Stimulated activated CD4-positive, alpha-beta T cell treated with anti-CD3 and anti-CD28 coated beads, Interleukin-1b, Interleukin-23, amount 100 ng/mL, for 1 hour (primary cell): ENCODE measurements at places on chromosomes 3 and 15.

GRCh38 chr3:45166321-45166879, 20.2 kb upstream of the CDCP1 start:
- no peak for DNase-seq

DNA sequence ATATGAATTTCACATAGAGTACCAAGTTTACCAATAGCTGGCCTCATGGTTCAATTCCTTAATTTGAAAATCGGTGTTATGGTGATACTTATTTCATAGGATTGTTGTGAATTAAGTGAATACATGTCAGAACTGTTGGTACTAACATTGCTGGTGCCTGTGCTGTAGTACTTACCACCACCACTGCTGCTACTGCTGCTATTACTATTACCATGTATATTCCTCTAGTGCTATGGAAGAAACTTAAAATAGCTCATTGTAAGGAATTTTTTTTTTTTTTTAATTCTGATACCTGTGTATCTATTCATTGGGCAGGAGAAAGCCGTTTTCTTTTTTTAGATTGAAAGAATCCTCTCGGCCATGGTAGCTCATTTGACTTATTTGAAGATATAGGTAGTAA, 3.6 kb downstream of the FYTTD1 start:
- no peak for DNase-seq

DNA sequence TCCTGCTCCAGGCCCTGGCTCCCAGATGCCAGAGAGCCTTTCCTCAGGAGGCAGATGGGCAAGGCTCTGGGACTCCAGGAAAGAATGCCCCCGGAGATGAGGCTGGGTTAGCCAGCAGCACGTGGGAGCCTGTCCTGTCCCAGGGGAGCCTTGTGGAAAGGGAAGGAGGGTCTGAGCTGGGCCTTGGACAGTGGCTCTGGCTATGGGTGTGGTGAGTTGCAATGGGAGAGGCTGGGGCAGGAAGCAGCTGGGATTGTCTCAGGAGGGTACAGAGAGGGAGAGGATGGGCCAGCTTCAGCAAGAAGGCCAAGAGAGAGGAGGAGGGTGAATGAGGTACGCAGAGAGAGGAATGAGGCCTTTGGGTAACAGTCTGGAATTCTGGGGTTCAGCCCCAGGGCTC, 17.4 kb upstream of the CACNA2D2 start:
- no peak for DNase-seq

DNA sequence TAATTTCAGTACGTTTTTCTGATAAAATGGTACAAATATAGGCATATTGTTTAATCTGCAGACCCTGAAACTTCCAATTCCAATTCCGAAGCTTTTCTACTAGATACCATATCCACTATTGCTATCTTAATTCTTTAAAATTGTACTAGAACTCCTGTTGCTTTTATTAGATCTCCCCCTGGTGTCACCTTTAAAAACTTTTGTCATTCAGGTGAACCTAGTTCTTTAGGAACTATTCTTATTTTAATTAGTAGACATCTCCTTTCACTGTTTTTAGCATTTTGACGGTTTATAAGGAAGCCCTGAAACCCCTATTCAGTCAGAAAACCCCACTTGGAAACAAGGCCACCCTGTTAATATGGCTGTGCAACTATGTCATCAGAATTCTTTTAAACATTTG, 22.3 kb downstream of the C2CD4B start:
- no peak for DNase-seq

- no peak for DNase-seq
Measured at GRCh38 chr3:143266511-143266910, 146.9 kb downstream of the CHST2 start.

GRCh38 chr3:177196456-177197040, 734 bp downstream of the TBL1XR1 start:
- DNase-seq, result no peak

- DNase-seq, result no peak
Measured at GRCh38 chr3:131807822-131808221, 227.0 kb downstream of the CPNE4 start.

DNA sequence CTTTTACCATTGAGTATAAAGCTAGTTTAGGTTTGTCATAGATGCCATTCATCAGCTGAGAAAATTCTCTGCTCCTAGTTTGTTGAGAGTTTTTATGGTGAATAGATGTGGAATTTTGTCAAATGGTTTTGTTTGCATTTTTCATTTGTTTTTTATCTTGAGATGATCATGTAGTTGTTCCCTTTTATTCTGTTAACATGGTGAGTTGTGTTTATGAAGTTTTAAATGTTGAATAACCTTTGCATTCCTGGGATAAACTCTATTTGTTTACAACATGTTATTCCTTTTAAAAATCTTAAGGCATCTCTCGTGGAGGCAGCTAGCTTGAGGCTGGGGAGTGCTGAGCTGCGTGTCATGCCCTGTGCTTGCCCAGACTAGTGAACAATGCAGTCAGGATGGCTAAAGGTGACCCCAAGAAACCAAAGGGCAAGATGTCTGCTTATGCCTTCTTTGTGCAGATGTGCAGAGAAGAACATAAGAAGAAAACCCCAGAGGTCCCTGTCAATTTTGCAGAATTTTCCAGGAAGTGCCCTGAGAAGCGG, 48.5 kb downstream of the ANAPC13 start:
- DNase-seq, result no peak

- DNase-seq, result no peak
Measured at GRCh38 chr15:98717942-98718341, 69.6 kb downstream of the IGF1R start.

DNA sequence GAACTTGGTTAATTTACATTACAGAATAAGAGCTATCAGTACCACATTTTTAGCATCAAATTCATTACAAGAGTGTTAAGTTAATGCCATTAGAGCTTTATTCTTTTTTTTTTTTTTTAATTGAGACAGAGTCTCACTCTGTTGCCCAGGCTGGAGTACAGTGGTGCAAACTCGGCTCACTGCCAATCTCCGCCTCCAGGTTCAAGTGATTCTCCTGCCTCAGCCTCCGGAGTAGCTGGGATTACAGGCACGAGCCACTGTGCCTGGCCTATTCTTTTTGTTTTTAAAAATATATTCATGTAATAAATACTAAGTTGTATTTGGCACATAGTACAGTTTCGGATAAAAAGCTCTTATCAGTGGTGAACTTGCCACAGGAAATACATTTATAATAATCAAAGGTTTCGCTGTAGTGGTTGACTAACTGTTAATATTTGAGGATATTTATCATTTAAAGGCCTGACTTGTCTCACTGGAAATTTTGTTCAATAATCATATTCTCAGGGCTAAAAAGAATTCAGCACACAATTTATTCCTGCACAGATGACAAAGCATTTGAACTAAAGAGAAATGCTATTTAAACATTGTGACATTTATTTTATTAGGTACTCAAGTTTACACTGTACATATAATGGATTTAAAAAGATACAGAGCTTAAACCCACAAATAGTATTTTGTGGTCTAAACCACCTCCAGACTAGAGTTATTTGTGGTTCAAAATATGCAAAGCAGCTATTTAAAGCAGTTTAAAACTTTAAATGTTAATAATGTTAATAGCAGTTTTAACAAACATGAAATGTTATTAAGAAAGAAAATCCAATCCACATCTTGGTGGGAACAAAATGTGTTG, 6.1 kb upstream of the LEKR1 start:
- DNase-seq, result no peak

DNA sequence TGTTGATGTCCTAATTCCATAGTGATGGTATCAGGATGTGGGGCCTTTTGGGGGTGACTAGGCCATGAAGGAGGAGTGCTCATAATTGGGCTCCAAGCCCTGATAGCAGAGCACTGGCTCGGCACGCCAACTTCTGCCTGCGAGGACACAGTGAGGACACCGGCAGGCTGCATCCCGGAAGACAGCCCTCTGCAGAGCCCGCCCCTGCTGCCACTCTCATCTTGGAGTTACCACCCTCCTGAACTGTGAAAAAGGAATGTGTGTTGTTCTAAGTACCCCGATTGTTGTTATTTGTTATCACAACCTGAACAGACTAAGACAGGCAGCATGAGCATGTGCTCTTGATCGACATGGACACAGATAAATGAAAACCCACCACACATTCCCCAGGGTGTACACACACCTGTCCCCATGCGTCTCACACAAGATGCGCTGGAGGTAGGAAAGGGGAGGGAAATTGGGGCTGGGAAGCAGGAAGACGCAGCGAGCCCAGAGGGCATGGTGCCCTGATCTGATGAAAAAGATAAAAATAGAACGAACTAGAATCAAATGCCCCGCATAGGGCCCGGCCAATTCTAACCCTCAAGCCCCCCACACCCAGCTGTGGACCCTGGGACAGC, 40.1 kb downstream of the RPN1 start:
- DNase-seq, result no peak

- DNase-seq, result no peak
Measured at GRCh38 chr3:15501126-15501525, 20.4 kb downstream of the COLQ start.

- no peak for DNase-seq
Measured at GRCh38 chr15:38549222-38549621, 15.4 kb downstream of the RASGRP1 start.

GRCh38 chr15:62934236-62934971, 108.1 kb upstream of the TPM1 start:
- DNase-seq, result no peak

- no peak for DNase-seq
Measured at GRCh38 chr3:58429657-58430056, 4.0 kb downstream of the PDHB start.

- DNase-seq, result no peak
Measured at GRCh38 chr3:9781978-9782603, 10.2 kb downstream of the TADA3 start.

DNA sequence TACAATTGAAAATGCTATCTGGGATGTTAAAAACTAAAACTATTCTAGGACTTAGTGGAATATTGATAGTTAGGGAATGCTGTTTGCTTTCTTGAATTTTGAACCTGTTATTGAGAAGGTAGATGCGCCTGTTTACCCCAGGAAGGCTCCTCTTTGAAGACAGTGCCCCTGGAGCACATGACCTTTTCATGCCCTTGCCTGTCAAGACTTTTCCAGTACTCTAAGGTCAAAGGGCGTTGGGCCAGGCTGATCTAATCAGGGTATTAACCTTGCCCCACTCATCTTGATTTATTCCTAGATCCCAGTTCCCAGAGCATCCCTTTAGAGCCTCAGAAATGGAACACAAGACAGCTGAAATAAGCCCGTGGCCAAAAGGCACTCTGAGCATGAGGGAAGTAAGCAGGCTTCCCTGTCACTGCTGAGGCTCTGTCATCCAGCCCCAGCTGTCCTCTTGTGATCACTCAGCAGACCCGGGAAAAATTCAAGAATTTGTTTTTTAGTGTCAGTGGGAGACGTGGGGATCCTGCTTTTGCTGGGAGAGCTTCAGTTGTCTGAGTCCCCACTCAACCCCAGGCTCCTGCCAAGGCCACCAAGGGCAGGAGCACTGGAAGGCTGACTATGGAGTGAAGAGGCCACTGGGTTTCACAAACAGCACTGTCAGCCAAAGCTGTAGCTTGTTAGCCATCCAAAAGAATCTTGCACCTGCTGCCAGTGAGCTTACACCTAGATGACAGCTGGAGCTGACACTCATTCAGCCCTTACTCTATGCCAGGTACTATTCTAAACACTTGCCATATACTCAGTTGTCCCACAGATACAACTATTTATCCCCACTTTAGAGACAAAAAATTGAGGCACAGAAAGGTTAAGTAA, 169.0 kb downstream of the PGPEP1L start:
- DNase-seq, result no peak

DNA sequence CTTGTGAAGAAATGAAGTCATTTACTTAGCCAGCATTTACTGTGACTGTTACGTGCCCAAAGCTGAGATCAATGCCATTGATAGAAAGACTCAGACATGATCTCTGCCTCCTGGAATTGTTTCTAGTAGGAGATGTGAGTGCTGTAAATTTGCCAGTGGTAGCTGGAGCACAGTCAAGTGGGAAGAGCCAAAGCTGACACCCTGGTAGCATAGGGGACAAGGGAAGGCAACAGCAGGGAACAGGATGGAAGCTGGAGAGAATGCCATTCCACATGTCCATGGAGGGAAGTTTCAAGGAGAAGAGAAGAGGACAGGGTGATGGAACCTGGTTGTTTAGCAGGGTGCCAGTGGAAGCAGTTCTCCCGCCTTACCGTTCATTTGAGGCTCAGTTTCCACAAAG, 64.0 kb downstream of the TCAIM start:
- no peak for DNase-seq

DNA sequence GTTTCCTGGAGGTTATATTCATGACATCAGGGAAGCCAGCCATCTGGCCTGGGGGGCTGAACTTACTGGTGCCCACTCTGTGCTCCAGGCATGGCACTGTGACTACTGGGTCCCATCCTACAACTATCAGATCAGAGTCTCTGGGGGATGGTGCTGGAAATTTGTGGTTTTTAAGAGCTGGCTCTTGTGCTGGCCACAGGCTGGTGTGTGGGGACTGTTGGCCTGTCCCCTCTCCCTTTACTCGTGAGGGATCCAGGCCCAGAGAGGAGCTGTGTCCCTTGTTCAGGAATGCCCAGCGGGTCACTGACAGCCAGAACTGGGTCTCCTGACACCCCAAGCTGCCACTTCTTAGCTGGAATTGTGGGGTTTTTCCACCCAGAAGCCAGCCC, 44.5 kb upstream of the SEC22A start:
- no peak for DNase-seq

DNA sequence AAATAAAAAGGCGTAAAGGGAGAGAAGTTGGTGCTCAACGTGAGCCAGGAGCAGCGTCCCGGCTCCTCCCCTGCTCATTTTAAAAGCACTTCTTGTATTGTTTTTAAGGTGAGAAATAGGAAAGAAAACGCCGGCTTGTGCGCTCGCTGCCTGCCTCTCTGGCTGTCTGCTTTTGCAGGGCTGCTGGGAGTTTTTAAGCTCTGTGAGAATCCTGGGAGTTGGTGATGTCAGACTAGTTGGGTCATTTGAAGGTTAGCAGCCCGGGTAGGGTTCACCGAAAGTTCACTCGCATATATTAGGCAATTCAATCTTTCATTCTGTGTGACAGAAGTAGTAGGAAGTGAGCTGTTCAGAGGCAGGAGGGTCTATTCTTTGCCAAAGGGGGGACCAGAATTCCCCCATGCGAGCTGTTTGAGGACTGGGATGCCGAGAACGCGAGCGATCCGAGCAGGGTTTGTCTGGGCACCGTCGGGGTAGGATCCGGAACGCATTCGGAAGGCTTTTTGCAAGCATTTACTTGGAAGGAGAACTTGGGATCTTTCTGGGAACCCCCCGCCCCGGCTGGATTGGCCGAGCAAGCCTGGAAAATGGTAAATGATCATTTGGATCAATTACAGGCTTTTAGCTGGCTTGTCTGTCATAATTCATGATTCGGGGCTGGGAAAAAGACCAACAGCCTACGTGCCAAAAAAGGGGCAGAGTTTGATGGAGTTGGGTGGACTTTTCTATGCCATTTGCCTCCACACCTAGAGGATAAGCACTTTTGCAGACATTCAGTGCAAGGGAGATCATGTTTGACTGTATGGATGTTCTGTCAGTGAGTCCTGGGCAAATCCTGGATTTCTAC, at the start of gene RARB:
RARB (plus strand) TSS at position 322 of the 847 bp plus-strand sequence; CDS start at position 791, 469 bp downstream.
- no peak for DNase-seq

DNA sequence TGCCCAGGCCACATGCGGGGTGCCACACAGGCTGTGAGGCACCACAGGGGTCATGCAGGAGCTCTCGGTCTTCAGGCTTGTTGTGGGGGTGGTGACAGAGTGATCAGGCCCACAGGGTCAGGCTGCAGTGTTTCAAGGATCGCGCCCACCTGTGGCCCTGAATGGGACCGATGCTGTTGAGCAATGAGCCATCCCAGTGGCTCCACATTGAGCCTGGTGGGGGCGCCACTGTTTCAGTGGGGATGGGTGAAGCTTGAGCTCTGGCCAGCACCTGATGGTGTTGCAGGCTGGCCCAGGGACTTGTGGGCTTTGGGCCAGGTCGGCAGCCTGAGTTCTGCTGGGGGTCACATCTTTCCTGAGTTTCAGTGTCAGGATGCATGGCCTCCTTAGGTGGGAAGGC, 230.1 kb downstream of the UBE3A start:
- DNase-seq, result no peak
